Left hindlimb (tissue), 1 donor: ENCODE measurements at places on chromosomes 12 and 14.

GRCh38 chr12:91179315-91179714 lies 3.3 kb downstream of the DCN start:
- peak; percentile 35 for DNase-seq

DNA sequence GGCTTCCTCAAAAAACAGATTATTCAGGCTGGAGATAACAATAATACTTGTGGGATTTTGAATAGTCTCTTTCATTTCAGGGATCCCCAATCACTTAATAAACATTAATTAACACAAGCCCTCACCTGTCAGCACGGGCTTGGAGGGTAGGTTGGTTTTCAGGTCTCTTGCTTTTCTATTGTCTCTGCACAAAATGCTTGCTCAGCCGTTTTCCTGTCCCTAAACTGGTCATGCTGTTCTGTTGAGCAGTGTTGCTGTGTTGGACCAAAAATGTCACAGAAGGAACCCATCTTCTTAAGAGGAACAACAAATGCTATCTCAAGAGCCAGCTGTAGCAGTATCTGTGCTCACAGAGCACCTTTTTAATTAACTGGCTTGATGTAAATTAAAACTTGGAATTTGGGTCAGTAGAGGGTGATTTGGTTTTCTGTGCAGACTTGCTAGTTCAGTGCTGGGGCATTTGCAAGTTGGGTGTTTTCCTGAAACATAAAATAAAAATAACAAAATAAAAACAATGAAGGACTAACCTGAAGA lies 231.8 kb upstream of the CRY1 start:
- DNase-seq: no peak

- DNase-seq: no peak
Measured at GRCh38 chr12:107681455-107681835, 4.2 kb upstream of the PWP1 start.

DNA sequence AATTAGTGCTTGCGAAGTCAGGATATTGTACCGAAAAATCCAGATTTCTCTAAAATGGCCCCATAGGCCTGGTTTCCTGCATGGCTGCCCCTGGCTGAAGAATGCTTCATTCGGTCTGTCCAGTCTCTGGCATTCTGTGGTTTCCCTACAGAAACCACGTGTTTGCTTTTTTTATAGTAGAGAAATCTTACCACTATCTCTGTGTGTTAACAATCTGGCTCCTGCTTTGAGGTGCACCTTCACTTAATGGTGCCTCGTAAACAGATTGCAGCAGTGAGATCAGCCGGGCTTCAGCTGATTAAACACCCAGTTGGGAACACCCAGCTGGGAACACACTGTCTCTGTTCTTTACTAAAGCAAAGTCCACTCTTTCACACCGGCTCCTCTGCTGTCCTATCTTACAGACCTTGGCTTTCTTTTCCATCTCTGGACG lies 6.7 kb upstream of the DNAAF2 start:
- DNase-seq: no peak

GRCh38 chr14:75278422-75279152 lies at the start of gene FOS:
Gene FOS, plus strand, starts transcription at chr14:75278828. Its CDS starts 155 bp downstream, at chr14:75278983.
- peak; percentile 96 for DNase-seq

DNA sequence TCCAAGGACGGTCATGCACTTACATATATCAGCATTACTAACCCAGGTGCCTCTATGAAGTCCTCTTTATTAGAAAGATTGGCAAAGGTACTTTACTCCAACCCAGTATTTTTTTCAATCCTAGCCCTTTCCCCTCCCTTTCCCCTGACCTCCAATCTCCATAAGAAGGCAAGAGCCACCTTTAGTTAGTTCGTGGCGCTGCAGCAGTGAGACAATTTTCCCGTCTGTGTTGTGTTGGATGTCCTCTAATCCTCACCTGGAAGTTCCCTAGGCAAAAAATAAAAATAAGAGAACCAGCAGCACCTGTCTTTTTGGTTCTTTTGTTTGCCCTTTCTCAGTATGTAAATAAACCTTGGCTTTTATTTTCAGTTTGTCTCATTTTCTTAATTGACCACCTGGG lies 439.6 kb upstream of the LRFN5 start:
- DNase-seq: no peak
